Stimulated activated CD4-positive, alpha-beta T cell treated with anti-CD3 and anti-CD28 coated beads, TNF-alpha, amount 100 ng/mL, for 24 hours (primary cell): ENCODE measurements at places on chromosomes 5 and 9.

DNA sequence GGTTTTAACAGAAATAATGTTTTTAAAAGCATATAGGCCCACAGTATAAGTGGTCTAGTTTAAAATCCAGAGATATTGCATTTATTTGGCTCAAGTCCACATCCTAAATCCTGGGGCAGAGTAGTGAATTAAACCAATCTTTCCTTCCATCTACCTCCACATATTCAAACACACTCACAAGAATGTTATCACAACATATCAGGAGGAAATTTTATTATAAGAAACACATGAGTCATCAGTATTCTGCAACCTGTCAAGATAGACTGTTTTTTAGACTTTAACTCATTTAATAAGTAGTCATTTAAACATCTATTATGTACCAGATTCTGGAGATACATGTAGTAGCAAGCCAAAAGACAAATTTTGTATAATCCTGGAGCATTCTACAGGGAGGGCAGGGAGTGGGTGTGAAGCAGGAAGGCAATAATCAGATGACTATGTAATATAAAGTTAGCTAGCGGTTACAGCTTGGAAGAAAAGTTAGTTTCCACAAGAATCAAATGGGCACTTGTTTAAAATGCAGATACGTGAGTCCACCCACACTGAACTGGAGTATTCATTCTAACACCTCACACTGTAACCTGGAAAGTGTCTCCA lies 187.3 kb upstream of the PIK3R1 start:
- no peak for DNase-seq

DNA sequence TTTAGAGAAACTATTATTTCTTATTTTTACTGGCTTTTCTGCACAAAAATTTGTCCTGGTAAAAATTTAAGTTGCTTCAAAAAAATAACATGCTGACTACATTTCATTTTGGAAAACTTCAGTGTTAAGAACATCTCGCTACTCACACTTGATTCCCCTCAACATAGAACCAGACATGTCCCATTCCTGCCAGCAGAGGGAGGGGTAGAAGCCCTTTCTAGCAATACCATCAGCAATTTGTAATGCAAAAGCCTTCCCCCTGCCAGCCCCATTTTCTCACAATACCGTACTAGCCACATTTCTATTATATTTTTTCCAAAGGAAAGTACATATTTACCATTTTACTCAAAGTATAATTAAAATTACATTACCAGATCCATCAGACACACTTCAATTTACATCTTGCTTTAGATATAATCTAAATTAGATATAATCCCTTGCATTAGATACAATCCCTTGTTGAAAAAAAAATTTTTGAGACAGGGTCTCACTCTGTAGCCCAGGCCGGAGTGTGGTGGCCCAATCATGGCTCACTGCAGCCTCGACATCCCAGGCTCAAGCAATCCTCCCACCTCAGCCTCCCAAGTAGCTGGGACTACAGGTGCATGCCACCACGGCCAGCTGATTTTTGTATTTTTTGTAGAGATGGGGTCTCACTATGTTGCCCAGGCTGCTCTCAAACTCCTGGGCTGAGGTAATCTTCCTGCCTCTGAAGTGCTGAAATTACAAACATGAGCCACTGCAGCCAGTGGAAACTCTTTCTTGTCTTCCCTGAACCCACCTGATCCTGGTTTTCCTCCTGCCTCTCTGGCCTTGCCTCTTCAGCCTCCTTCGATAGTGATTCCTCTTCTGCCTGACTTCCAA lies 39.6 kb upstream of the IDNK start:
- DNase-seq = no peak

DNA sequence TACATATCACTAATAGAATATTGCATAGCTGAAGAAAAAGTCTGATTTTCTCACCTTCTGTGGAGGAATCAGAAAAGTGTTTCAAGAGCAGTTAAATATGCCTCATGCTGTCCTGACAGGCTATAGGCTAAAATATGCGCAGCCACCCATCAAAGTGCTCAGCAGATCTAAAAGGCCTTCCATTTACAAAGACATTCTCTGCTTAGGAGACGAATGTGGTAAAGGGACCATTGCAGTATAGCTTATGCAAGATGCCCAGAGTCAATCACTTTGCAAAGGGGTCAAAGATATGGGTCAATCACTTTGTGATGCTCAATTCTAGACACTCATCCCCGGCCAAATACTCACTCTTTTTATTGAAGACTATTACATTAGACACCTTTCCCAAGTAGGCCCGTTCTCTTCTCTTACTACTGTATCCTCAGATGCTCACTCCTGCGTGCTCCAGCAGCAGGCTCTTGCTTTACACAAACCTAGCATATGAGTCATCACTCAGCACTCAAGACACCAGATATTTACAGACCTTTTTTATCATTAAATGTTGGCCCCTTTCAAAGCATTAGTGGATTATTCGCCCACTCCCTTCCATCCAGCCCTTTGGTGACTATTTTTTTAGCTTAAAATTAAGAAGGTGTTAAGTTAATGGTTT lies 568.2 kb upstream of the CDH18 start:
- DNase-seq = no peak

DNA sequence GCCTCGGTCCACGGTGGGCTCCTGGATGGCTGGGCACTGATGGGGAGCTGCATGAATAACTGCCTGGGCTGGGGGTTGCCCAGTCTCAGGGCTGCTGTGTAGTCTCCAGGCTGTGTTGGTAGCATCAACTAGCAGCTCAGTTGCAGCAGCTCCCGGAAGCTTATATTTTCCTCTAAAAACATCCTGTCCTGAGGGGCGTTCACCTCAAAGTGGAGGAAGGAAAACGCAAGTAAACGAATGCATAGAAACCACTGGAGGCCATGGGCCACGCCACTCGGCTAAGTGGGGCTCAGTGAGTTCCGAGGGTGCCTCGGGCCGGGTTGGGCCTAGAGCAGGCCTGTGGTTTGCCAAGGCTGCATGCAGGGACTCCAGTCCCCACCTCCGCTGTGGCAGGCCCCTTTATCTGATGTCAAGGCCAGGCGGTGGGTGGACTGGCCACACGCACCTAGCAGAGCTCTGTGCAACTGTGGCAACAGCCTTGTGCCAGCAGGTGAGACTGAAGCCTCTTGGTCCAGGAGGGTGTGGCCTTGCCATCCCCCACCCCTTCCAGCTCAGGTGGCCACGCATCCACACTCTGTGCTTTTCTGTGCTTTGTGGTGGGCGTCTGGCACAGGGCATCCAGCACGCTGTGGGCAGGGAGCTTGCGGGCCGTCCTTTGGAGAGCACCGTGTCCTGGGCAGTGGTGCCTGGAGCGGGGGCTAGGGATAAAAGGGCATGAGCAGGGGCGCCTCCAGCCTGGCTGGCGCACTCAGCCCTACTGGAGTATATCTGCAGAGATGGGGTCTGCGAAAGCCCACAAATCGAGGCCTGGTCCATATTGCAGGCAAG lies 15.1 kb downstream of the TCF7 start:
- DNase-seq = no peak

GRCh38 chr9:98303633-98304125 lies 48.2 kb upstream of the TBC1D2 start:
- DNase-seq = no peak

DNA sequence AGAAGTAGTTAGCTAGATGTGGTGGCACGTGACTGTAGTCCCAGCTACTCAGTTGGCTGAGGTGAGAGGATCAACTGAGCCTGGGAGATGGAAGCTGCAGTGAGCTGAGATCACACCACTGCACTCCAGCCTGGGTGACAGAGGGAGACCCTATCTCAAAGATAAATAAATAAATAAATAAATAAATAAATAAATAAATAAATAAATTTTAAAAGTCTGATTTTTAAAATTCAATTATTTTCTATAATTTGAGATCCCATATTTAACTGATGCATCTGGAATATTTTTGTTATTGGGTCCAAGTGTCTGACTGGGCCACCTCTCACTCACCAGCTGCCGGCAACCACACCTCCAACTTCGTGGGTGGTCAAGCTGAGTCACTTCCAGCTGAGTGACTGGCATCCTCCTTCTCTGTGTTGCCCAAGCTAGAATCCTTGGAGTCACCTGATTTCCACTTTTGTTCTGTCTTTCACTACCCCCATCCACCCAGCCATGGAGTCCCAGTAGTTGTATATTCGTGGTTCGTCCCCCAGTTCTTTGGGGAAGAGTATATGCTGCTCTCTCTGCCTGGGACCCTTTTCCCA lies 70.9 kb downstream of the EGFLAM start:
- no peak for DNase-seq

GRCh38 chr5:88879724-88880123 lies 3.3 kb downstream of the MEF2C start:
- no peak for DNase-seq

GRCh38 chr9:117191504-117192261 lies 223.2 kb downstream of the ASTN2 start:
- no peak for DNase-seq

GRCh38 chr5:105573575-105573974 lies 2011.0 kb upstream of the NUDT12 start:
- DNase-seq = no peak

DNA sequence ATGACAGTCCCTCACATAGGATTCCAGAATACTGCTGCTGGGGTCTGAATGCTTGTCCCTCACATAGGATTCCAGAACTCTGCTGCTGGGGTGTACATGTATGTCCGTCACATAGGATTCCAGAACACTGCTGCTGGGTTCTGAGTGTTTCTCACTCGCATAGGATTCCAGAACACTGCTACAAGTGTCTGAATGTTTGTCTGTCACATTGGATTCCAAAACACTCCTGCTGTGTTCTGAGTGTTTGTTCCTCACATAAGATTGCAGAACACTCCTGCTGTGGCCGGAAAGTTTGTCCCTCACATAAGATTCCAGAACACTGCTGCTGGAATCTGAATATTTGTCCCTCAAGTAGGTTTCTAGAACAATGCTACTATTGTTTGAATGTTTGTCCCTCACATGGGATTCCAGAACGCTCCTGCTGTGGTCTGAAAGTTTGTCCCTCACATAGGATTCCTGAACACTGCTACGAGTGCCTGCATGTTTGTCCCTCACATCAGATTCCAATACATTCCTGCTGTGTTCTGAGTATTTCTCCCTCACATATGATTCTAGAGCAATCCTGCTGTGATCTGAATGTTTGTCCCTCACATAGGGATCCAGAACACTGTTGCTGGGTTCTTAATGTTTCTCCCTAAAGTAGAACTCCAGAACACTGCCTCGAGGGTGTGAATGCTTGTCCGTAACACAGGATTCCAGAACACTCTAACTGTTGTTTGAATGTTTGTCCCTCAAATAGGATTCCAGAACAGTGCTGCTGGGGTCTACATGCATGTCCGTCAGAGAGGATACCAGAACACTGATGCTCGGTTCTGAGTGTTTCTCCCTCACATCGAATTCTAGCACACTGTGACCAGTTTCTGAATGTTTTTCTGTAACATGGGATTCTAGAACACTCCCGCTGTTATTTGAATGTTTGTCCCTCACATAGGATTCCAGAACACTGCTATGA lies 200.4 kb downstream of the FOXD4L6 start:
- no peak for DNase-seq

DNA sequence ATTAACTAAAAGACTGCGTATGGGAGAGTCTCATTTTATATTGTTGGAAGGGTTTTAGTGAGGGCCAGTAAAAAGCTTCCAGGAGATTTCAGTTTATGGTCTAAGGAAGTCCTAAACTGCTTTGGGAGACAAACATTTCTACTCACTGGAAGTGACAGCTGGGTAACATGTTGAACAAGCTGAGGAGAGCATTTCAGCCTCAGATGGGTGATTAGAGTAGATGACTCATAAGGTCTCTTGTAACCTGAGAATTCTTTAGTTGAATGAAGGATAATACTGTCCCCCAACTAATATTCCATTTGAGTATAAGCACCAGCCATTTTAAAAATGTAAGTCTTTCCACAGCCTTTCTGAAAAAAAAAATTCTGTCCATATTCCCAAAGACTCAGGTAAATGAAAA lies 218.0 kb upstream of the C9orf72 start:
- DNase-seq = no peak

- no peak for DNase-seq
Measured at GRCh38 chr5:152676196-152676595, 271.1 kb upstream of the NMUR2 start.

DNA sequence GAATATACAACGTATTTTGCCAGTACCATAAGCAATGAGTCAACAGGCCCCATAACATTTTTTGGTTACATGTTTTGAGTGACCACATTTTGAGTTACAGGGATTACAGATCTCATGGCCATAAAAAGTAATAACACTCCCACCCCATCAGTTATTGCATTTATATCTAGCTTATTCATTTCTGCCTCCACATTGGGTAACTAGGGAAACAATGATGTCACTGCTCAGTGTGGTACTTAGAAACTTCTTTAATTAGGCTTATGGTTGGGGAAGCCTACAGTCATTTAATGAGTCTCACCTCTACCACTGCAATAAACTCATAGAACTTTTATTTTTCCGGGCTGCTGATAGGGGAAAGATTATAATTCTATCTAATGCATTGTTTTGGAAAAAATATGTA lies 39.9 kb upstream of the SMIM15 start:
- no peak for DNase-seq

GRCh38 chr5:154647114-154647760 lies 107.9 kb upstream of the LARP1 start:
- DNase-seq = peak; percentile 5

DNA sequence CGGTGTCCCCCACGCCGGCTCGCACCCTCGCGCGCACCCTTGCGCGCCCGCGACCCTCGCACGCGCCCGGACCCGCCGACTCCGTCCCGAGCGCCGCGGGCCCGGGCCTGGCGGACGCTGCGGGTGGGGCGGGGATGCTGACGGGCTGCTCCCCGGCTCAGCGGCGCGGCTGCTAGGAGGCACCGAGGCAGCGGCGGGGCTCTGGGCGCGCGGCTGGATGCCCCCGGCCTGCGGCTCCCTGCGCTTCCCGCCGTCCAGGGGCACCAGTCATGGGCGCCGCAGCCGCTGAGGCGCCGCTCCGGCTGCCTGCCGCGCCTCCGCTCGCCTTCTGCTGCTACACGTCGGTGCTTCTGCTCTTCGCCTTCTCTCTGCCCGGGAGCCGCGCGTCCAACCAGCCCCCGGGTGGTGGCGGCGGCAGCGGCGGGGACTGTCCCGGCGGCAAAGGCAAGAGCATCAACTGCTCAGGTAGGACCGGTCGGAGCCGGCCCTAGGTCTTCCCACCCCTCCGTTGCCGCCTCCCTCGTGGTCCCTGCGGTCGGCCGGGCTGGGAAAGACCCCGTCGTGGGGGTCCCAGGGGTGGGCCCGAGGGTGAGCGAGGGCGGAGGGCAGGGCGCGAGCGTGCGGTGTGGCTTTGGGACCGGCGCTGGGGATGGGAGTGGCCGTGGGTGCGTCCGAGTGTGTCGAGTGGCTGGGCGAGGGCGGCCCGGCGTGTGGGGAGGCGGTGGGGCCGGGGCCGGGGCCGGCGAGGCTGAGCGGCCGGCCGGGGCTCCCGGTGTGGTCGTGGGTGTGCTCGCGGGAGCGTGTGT lies 530 bp downstream of the TMEFF1 start:
- DNase-seq = no peak

GRCh38 chr9:14057368-14058324 lies 256.3 kb downstream of the NFIB start:
- no peak for DNase-seq

- no peak for DNase-seq
Measured at GRCh38 chr9:115877852-115878438, 275.6 kb upstream of the PAPPA start.

DNA sequence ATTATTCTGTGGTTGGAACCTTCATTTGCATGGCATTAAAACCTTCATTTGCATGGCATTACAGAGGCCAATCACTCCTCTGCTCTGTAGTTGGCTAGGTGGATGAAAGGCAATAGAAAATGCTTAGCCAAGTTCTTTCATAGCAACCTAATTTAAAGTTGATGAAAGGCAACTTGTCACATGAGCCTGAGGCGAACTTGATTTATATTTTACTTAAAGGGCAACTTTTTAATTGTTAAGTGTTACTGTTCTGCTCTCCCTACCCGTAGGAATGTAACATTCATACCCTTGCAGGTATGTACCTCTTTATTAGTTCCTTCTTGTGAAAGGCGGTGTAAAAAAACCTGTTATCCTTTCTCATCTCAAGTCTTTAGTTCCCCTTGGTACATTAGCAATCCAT lies 7.9 kb upstream of the ERMP1 start:
- no peak for DNase-seq
